ENCODE measurements at places on chromosomes 5 and 9. TPM values are rescaled to one million over a fixed set of nuclear protein-coding genes. Genes with fewer than 3 reads are reported as not detected.

Gene RASGRF2
- 4.7 TPM for total RNA-seq

GRCh38 chr5:124639095-124639665 lies 107.3 kb downstream of the ZNF608 start:
- no peak for DNase-seq

GRCh38 chr5:29889051-29889450 lies 1304.4 kb upstream of the CDH6 start:
- DNase-seq = no peak

DNA sequence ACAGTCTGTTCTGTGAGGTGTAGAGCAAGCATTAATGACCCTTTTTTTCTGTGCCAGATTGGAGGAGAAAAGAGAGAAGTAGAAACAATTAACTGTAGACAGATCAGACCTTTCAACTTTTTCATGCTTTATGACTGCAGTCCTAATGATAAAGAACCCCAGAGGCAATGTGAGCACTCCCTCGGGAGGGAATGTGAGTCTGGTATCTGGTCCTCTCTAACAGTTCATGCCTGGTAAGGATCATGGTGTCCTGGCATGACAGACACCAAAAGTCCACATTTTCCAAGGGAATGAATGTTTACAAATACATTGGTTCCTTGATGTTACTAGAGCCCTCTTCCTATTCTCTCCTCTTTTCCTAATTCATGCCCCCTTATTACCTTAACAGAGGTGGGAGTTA lies 70.3 kb downstream of the MTAP start:
- DNase-seq = no peak

GRCh38 chr5:158011422-158011821 lies 152.5 kb upstream of the CLINT1 start:
- DNase-seq = no peak

All from aorta (tissue), 5 donors.